ENCODE measurements at places on chromosomes 4 and X. TPM values are rescaled to one million over a fixed set of nuclear protein-coding genes. Genes with fewer than 3 reads are reported as not detected.

- peak; percentile 26 for DNase-seq
Measured at GRCh38 chr4:144647095-144647561, 1.2 kb downstream of the HHIP start.

DNA sequence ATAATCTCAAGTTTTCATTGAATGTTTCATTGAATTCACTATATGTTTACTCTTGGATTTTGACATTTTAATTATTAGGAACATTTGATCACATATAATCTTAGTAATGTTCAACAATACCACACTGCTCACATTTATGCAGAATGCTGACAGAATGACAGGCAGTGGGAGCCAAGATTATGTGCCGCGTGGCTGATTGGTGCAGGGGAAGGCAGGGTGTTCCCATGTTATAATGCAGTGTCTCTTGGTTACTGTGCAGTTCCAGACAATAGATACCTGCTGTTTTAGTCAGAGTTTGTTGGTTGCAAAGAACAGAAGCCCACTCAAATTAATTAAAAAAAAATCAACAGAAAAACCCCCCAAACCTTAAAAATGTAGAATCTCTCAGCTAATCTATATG, 33.0 kb downstream of the FHIP1A start:
- DNase-seq: no peak

F11 gene
- not detected for polyA plus RNA-seq

DNA sequence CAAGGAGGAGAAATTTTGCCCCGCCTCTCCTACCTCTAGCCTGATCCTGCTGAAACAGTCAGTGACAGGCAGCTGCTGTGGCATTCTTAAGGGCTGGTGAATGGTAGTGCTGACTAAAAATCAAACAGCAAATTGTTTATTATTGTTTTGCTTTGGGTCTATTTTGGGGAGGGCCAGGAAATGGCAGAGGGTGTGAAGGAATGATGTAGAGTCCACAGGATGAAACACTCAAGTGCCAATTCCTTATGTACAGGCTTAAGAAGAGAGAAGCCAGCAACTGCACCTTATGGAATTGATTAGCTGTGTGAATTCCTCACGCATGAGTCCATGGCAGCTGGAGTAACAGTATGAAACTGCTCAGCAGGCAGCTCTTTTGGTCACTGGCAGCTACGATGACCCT, 39.7 kb downstream of the VEGFC start:
- DNase-seq: no peak

NOX1 gene
- 0.25 TPM for polyA plus RNA-seq

DNA sequence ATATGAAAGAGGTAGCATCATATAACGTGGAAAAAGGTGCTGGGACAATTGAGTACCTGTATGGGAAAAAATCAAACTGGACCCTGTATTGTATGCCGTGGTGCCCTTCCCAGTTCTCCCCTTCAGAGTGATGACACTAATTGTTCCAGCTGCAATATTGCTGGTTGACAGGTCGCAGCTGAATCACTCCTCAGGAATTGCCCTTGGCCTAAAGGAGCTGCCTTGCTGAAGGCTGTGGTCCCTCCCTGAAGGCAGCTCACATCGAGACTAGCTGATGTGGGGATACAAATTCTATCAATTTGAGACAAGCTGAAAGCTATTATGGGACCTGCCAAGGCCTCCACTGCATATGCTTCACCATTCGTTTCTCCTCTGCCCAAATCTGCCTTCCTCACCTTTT, 39.3 kb upstream of the CXCL8 start:
- DNase-seq: no peak

F8A3 gene
- polyA plus RNA-seq: 9.0 TPM

GRCh38 chrX:34341258-34341657, 209.1 kb upstream of the FAM47A start:
- no peak for DNase-seq

- no peak for DNase-seq
Measured at GRCh38 chr4:2354118-2354517, 64.3 kb downstream of the ZFYVE28 start.

DNA sequence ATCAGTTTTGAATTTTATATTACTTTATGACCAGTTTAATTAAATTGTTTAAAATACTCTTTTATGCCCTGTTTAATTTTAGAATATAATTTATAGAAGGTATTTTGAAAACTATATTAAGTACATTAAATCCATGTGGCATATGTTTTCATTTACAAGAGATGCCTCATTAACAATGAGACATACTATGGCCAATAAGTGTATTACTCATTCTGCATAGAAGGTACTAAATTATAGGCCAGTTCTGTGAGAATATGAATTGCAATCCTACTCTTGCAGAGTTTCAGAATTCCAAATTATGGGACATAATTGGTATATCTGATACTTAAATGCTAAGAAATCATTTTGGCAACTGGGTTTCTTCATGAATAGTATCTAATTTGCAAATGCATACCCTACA, 951.1 kb downstream of the FAT4 start:
- no peak for DNase-seq

- DNase-seq: no peak
Measured at GRCh38 chr4:26858947-26859401, 1.7 kb upstream of the STIM2 start.

DNA sequence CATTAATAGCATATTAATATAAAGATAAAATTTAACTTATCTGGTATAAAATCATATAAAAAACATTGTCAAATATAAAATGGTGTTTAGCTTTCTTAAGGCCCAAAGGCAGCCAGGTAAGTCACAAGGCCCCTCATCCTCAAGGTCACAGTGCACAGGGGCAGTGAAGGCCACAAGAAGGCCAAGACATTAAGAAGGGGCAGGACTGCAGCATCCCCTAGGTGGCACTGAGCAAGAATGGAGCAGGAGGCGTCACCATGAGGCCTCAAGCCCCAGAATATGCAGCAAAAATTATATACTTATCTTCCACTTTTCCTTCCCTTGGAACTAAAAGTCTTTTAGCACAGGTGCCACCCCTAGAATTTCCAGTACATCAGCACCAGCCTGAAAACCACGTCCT, 49.5 kb upstream of the MAGEA8 start:
- DNase-seq: no peak

UGT2B10 gene
- polyA plus RNA-seq: not detected

CLDN22 gene
- polyA plus RNA-seq: not detected

PPID gene
- polyA plus RNA-seq: 44.8 TPM

DNA sequence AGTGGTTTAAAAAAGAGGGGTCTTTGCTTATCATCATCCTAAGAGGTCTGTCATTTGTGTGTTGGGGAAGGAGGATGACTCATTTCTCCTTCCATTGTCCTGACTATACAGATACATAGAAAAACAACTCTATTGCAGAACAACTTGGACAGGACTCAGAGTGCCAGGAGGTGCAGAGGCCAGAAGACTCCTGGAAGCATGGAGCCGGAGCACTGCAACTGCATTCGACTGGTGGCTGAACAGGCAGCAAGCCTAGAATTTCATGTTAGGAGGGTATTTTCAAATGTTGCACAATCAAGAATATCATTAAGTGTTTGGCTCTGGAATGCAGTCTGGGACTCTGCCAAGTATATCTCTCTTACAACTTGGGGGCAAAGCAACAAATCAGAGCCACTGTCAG, 35.0 kb upstream of the MAML3 start:
- no peak for DNase-seq

DNA sequence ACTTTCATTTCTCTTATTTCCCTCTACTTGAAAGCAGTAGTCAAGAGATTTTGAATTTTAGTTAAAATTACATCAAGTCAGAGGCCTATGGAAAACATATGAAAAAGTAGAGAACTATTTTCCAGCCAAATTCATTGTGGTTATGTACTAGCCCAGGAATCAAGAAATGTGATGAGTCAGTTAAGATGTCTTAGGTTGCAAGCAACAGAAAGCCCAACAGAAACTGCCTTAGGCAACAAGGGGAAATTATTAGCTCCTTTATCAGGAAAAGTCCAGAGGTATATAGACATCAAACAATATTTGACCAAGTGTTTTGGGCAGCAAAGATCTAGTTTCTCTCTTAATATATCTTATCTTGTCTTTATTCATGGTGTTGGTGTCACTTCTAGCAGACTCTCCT, 37.8 kb upstream of the FRMD7 start:
- DNase-seq: no peak

SSX4B gene
- not detected for polyA plus RNA-seq

- DNase-seq: peak; percentile 88
Measured at GRCh38 chrX:48631376-48632090, 34.2 kb downstream of the WDR13 start.

DNA sequence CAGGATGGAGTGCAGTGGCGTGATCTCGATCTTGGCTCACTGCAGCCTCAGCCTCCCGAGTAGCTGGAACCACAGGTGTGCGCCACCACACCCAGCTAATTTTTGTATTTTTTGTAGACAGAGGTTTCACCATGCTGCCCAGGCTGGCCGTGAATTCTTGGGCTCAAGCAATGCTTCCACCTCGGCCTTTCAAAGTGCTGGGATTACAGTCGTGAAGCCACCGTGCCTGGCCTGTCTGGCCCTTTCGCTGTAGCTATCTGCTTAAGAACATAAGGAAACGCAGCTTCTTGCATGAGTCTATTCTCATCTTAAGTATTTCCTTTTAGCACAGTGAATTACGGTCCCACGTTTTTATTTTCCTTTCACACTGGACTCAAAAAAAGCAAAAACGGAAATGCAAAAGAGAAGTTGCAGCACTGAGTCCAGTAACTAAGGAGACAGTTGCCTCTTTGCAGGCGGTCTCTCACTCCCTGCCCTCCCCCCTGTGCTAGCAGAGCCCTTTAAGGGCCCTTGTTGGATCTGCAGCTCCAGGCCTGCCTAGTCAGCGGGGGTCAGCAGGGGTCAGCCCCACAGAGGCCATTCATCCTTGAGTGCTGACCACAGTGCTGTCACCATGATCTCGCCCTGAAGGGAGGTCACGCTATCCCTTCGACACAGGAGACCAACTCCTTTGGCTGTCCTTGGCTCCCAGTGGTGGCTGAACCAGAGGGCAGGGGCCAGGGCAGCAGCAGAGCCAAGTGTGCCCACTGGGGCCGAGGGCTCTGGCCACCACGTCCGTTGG, 21.8 kb upstream of the TBC1D14 start:
- DNase-seq: no peak

GRCh38 chr4:41943506-41943905, 8.3 kb downstream of the TMEM33 start:
- DNase-seq: no peak

ADRA2C gene
- polyA plus RNA-seq: 3.4 TPM

PDCL2 gene
- polyA plus RNA-seq: not detected

DNA sequence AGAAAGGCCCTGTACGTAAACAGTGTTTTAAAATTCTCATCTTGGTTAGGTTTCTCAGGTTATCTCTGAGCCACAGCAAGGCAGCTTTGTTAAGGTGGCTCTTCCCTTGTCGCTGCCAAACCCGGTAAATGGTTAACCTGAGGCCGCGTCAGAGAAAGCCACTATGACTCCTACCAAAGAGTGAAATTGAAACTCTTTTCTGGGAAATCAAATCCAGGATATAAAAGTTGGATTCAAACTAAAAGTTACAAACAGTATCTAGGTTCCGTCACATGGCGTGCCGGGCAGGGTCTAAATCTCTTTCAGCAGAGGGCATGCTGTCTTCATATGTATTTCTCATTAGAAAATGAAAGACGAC, 433 bp downstream of the MMAA start:
- peak; percentile 67 for DNase-seq

MGAT4D gene
- polyA plus RNA-seq: not detected

DNA sequence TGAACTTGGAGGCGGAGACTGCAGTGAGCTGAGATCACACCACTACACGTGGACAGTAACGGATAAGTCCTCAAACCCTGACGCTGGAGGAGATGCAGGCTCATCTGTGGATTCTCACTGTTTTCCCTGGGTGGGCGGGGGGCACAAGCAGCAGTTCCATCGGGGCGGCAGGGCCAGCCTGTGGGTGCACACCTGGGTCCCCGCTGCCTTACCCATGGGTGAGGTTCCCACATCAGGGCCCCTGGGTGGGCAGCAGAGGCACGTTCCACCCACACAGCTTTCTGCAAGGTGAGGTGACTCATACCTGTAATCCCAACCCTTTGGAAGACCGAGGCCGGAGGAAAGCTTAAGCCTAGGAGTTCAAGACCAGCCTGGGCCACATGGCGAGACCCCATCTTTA, 56.6 kb upstream of the MXD4 start:
- no peak for DNase-seq

DNA sequence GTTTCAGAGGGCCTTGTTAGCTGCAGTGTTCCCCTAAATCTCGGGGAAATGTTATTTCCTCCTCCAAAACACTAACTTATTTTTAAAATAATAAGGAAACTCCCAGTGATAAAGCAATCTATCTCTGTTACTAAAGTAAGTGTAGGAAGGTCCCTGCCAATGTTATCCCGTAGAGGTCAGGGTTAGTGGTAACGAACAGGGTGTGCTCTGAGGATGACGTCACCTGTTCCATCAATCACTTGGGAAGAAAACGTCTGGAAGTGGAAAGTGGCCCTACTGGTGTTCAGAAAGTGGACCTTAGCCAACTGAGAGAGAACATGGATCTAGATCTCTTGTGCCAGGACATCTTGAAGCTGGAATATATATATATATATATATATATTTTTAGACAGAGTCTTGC, 249.5 kb downstream of the BCOR start:
- no peak for DNase-seq

DGKK gene
- not detected for polyA plus RNA-seq

DNA sequence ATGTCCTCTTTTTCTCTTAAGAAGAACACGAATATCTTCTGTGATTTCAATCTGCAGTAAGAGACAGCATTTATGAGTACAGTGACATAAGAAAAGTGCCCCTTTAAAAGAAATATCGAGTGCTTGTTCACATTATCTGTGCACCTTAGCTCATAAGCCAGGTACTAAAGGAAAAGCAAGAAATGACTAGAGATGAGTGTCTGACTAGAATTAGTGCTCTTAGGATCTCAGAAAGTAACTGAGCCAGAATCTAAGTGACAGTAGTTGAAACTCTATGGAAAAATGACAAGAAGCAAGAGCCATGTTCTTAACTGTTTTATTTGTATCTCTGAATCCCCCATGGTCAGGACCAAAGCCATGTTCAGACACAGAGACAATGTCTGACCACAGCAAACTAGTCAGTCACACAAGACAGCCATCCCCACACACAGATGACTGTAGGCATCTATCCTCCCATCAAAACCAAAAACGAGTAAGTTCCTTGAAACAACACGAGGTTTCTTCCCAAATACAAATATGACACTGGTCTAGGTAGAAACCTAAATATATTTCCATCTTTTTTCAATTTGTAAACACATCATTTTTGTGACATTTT, 36.8 kb downstream of the ACSL4 start:
- DNase-seq: no peak

DNA sequence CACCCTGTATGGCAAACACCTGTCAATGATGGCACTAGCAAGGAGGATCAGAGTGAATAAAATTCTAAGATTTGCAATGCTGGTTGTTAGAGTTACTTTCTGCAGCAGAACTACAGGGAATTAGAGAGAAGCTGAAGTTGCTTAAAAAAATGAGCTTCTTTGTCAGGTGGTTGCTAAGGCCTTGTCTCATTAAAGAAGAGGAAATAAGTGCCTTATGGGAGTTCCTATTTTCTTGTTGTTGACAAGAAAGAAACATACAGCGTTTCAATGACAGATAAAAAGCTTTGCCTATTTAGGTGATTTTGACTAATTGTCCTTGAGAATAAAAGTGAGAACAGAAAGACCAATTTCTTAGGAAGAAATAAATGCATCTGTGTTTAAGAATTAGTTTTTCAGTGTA, 106.0 kb upstream of the ARHGAP24 start:
- no peak for DNase-seq
